Hematopoietic multipotent progenitor cell treated with erythropoietin and hydrocortisone succinate and interleukin-3 and kit ligand, for 6 days (in vitro differentiated cells): ENCODE measurements at places on chromosomes 2 and 18.

DNA sequence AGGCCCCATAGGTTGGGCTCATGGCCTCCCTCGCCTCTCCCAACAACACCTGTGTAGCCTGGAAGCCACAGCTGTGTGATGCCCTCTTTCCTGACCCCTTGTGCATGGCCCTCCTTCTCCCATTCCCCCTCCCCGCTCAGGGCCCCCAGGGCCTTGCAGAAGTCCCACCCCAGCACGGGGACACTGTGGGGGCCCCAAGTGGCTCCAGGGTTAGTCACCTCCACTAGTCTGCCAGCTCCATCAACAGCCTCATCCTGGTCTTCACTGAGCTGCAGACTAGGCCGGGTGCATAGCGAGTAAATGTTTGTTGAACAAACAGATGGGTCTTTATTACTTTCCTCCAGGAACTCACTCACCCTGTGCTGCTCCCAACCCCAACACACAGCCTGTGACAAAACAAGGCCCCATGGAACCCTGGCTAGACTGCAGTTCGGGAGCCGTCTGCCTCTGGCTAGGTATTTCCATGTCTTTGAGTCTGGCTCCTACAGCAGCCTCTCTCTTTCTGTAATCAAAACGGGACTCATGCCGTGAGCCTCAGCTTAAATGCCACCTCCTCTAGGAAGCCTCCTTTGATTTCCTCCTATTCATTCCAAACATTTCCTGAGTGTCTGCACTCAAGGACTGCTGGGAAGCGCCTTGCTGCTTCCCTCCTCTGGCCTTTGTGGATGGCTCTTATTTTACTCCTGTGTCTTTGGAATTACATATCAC lies 109.9 kb upstream of the ID2 start:
- no peak for DNase-seq

- DNase-seq = peak; percentile 8
These were observed 613.9 kb downstream of the IRS1 start for GRCh38 chr2:226185616-226186211.

- DNase-seq = peak; percentile 88
These were observed 24.5 kb upstream of the LCLAT1 start for GRCh38 chr2:30422444-30423040.

DNA sequence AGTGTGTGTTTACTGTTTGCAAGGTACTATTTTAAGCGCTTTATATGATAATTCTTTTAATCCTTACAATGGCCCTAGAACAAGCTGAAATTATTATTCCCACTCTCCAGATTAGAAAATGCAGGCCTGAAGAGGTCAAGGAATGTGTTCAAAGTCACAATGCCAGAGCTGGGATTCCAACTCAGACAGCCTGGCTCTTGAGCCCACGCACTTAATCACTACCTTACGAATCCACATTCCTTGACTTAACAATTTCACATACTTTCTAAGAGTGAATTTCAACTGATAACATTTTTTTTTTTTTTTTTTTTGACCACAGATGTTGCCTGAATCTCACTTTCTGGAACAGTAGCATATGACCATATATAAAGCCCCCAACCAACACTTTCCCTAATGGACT lies 400.3 kb downstream of the NCKAP5 start:
- no peak for DNase-seq

- no peak for DNase-seq
These were observed 1.7 kb downstream of the CYTIP start for GRCh38 chr2:157442191-157442590.

DNA sequence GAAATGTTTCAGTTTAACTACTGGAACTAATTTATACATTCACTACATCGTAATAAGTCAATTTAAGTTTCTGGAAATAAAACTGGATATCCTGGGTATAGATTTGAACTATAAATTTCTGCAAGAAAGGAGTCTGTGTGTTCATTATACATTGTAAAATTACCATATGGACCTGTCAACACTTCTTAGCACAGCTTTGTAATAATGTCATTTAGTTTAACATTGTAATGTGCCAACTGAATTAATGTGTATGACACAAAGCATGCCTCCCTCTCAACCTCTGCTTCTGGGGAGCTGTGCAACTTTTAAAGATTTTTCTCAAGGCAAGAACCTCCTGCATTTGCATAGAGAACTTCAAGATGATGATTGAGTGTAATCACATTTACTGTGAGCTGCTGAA lies 213.7 kb upstream of the GALNT5 start:
- no peak for DNase-seq

GRCh38 chr18:51211552-51211951 lies 14.1 kb upstream of the MEX3C start:
- peak; percentile 88 for DNase-seq

DNA sequence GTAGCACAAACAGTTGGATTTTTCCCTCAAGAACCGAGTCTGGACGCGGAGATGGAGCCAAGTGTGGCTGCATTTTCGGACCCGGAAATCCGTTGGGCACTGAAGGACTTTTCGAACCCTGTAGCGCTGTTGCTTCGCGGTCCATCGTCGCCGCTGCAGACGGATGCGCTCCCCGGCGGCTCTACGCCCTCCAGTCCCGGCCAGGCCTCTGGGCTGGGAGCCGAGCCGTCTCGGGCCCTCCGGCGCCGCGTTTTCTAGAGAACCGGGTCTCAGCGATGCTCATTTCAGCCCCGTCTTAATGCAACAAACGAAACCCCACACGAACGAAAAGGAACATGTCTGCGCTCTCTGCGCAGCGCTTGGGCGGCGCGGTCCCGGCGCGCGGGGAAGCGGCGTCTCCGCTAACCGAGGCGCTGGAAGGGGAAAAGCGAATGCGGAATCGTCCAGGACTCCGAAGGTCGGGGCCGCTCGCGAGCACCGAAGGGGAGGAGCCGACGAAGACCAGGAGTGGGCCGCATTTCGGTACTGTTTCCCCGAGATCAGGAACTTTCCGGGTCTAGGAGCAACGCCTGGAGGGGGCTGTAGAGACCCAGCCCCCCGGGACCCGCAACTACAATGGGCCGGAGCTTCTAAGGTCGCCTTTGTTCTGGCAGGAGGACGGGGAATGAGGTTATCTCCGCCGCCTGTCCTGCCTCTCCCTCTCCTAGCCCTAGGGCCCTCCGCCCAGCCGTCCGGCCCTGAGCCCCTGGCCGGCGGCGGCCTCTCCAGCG lies 3.2 kb downstream of the EMX1 start:
- peak; percentile 43 for DNase-seq

DNA sequence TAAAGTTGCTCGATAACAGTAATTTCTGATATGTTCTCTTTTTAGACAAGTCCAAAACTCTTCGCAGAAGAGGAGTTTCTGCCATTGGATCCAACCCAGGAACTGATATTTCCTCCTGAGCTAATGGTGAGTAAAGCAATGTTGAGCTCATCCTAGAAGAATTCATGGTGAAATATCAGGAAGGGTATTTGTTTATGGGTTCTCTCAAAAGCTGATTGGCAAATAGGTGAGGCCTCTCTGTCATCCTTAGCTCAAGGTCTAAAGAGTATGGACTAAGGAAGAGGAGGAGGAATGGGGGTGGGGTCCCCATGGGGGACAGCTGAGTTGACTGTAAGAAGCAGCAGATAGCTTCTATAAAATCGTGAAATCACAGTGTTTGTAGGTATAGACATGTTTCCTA lies 18.2 kb downstream of the AOX1 start:
- no peak for DNase-seq

- peak; percentile 69 for DNase-seq
These were observed at the start of gene SCN3A for GRCh38 chr2:165203689-165204559. Gene SCN3A (minus strand): TSS chr2:165204050. CDS start chr2:165176394, 27,656 bp downstream.

GRCh38 chr2:71689968-71690834 lies 236.8 kb downstream of the DYSF start:
- DNase-seq = no peak

GRCh38 chr2:68548396-68548795 lies 81.0 kb downstream of the APLF start:
- no peak for DNase-seq

DNA sequence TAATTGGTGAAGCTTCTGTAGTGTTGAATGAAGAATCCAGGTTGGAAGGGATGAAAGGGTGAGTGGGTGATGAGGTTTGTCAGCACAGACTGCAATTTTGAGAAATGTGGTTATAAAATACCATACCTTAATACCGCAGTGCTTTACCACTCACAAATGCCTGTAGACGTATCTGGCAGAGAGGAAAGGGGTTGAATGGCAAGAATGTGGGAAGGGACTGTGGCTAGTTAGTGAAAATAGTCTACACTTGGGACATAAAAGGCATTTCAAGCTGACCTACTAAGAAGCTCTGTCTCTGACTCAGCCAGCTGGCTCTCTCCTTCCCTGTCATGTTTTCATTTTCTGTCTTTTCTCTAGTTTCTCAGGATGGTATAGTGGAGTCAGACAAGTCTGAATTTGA lies 25.1 kb downstream of the CDK15 start:
- DNase-seq = no peak

GRCh38 chr2:28356095-28356911 lies 36.4 kb upstream of the FOSL2 start:
- DNase-seq = peak; percentile 96

DNA sequence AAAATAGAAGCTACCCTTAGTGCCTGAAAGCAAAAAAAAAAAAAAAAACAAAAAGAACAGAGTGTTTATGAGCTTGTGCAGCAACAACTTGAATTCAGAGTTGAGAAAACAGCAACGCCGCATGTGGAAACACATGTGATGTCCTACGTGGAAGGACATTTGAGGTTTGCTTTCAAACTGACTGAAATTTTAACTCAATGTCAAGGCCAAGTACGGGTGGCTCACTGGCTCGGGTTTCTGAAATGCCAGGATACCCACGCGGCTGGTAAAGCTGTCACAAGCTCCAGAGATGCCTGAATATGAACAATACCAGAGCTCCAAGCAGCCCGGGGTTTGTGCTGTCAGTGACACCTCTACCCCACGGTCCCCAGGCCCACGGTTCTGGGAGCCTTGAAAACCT lies 72.2 kb upstream of the THOC1 start:
- DNase-seq = no peak

- peak; percentile 73 for DNase-seq
These were observed 2.5 kb downstream of the RTN4 start for GRCh38 chr2:55047677-55048299.

DNA sequence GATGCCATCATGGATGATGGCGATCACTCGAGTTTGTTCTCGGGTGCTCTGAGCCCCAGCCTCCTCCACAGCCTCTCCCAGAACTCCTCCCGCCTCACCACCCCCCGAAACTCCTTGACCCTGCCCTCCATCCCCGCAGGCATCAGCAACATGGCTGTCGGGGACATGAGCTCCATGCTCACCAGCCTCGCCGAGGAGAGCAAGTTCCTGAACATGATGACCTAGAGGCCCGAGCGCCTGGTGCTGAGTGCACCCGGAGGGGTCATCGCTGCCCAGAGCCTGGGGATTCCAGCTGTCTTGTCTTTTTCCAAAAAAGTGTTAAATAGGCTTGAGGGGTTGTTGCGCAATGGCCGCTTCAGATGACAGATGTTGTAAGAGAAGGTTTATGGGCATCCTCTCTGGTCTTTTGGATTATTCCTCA lies 254.8 kb downstream of the GLI2 start:
- no peak for DNase-seq

GRCh38 chr2:99825630-99826029 lies 316.8 kb downstream of the AFF3 start:
- no peak for DNase-seq

- no peak for DNase-seq
These were observed 78.6 kb downstream of the BARD1 start for GRCh38 chr2:214730800-214731407.

- DNase-seq = no peak
These were observed 9.6 kb downstream of the PTRHD1 start for GRCh38 chr2:24783641-24784040.

DNA sequence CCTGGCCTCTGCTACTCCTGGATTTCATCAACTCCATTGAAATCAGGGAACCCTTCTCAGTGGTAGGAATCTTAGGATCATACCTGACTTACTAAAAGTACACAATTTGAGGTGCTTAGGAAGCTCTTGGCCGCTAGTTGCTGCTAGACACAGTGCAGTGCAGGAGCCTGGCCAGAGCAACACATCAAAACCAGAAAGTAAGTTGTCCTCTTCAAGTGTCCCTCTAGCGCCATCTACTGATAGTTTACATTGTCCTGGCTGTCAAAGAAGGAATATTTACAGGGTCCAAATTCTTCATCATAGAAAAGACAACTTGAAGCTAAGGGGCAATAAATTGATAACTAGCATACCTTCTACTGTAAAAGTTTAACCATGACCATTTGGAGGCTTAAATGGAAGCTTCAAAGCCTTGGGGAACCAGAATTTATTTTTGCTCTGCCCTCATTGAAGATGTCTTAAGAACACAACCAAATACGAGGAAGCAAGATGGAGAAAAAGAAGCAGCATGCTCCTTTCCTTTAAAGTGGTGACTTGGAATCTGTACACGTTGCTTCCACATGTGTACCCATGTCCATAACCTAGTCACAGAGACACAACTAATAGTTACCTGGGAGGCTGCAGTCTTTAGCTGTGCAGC lies 889.1 kb upstream of the GCFC2 start:
- DNase-seq = peak; percentile 90

- no peak for DNase-seq
These were observed 56.9 kb upstream of the HAAO start for GRCh38 chr2:42849311-42849710.

- no peak for DNase-seq
These were observed 34.3 kb upstream of the PIEZO2 start for GRCh38 chr18:11183637-11184036.

DNA sequence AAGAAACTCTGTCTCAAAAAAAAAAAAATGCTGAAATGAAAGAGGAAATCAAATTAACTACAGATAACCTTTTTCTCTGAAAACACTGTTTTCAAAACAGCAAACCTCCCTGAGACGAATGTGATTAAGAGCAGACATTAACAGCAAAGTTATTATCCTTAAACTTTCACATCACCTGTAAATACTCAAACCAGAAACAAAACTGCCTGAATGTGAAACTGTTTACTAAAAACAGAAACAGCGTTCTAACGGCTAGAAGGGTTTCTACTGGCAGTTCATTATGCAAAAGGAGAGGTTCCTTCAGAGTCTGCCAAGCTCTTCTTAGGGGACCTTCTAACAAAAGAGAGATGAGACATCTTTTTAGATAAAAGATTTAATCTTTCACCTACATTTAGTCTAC lies 45.9 kb downstream of the PNO1 start:
- no peak for DNase-seq

GRCh38 chr2:31362581-31362980 lies 52.0 kb downstream of the XDH start:
- no peak for DNase-seq

DNA sequence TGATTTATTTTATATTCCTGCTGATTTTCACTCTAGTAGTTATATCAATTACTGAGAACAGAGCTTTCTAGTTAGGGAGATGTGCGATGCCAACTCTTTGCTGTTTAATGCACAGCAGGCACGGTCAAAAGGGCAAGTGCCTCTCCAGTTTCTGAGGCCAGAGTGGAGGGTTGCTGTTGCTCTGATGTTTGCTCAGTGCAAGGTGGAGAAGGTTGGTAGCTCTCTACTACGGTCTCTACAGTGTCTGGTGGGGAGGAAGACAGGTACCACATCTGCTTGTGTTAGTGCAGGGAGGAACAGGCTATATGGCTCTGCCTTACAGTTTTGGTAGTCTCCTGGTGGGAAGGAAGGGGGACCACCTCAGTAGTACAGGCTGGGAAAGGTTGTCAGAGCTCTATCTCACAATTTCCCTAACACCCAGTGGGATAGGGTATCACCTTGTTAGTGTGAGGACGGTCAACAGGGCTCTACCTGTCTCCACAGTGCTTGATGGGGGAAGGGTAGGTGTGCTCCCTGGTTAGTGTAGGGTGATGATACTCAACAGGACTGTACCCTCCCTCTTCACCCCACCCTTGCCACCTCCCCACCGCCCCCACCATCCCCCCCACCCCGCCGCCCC lies 85.9 kb downstream of the FANCL start:
- no peak for DNase-seq

- DNase-seq = no peak
These were observed 191.7 kb upstream of the HAAO start for GRCh38 chr2:42984081-42984480.
